ENCODE measurements at places on chromosomes 1 and 21. TPM values are rescaled to one million over a fixed set of nuclear protein-coding genes. Genes with fewer than 3 reads are reported as not detected.

The PRDX6 gene
- total RNA-seq = 256 TPM

The CELA2A gene
- total RNA-seq = not detected

The PRDM16 gene
- total RNA-seq = 0.45 TPM

The RIPK4 gene
- under 0.01 TPM for total RNA-seq

The DCST1 gene
- not detected for total RNA-seq

The KCNJ9 gene
- total RNA-seq = not detected

The FAM72C gene
- 3.4 TPM for total RNA-seq

The PTGER3 gene
- not detected for total RNA-seq

The SLC6A9 gene
- total RNA-seq = 5.2 TPM

The TFF2 gene
- total RNA-seq = not detected

The SYCP1 gene
- not detected for total RNA-seq

The CNN3 gene
- 384 TPM for total RNA-seq

The WNT3A gene
- total RNA-seq = not detected

The SLC35F3 gene
- total RNA-seq = not detected

The NBPF9 gene
- total RNA-seq = 12.8 TPM

The IL20 gene
- not detected for total RNA-seq

The SLFNL1 gene
- under 0.01 TPM for total RNA-seq

The AGBL4 gene
- total RNA-seq = 0.15 TPM

The SLC19A1 gene
- total RNA-seq = 17.5 TPM

The TMEM240 gene
- 4.0 TPM for total RNA-seq

The PHGDH gene
- total RNA-seq = 368 TPM

The SEC16B gene
- total RNA-seq = 4.0 TPM

The RASAL2 gene
- total RNA-seq = 6.9 TPM

The CD1E gene
- not detected for total RNA-seq

The TRAPPC10 gene
- 9.4 TPM for total RNA-seq

The CHRM3 gene
- not detected for total RNA-seq

The DIO1 gene
- not detected for total RNA-seq

The TTC39A gene
- 0.30 TPM for total RNA-seq

The AMY1C gene
- not detected for total RNA-seq

The CELA3B gene
- total RNA-seq = not detected

The ASAP3 gene
- total RNA-seq = 25.6 TPM

The SASS6 gene
- 2.2 TPM for total RNA-seq

The MIXL1 gene
- not detected for total RNA-seq

The SAMD13 gene
- total RNA-seq = 2.5 TPM

The LAMB3 gene
- 4.9 TPM for total RNA-seq

The MEAF6 gene
- 60.2 TPM for total RNA-seq

The FMO4 gene
- 1.8 TPM for total RNA-seq

The MEF2D gene
- total RNA-seq = 11.4 TPM

The SPRR3 gene
- total RNA-seq = not detected

The TTLL7 gene
- total RNA-seq = 5.8 TPM
